ENCODE measurements at places on chromosomes 7 and 10.

GRCh38 chr7:123580406-123581161, 21.0 kb upstream of the ASB15 start:
- no peaks in the 10 kb centered on the region for H3K4me1 ChIP-seq
- no peak for DNase-seq
- H3K4me3 ChIP-seq = no peak overlapping the region
- peaks cover 16% of the 10 kb centered on the region for H3K27me3 ChIP-seq

- no peak for DNase-seq
- H3K4me3 ChIP-seq = no peak overlapping the region
- no peaks in the 10 kb centered on the region for H3K4me1 ChIP-seq
- H3K27ac ChIP-seq = no peak overlapping the region
These were observed 76.8 kb upstream of the PTER start for GRCh38 chr10:16360001-16360400.

GRCh38 chr7:1474736-1475135, 15.5 kb upstream of the MICALL2 start:
- H3K27me3 ChIP-seq = no peaks in the 10 kb centered on the region
- no peak overlapping the region for H3K4me3 ChIP-seq
- no peak for DNase-seq
- H3K27ac ChIP-seq = no peak overlapping the region
- H3K36me3 ChIP-seq = peaks cover 3% of the 10 kb centered on the region

- no peak overlapping the region for H3K27ac ChIP-seq
- H3K36me3 ChIP-seq = no peaks in the 10 kb centered on the region
- no peaks in the 10 kb centered on the region for H3K27me3 ChIP-seq
- no peaks in the 10 kb centered on the region for H3K4me1 ChIP-seq
These were observed 1634.5 kb upstream of the LRRTM3 start for GRCh38 chr10:65291286-65291685.

DNA sequence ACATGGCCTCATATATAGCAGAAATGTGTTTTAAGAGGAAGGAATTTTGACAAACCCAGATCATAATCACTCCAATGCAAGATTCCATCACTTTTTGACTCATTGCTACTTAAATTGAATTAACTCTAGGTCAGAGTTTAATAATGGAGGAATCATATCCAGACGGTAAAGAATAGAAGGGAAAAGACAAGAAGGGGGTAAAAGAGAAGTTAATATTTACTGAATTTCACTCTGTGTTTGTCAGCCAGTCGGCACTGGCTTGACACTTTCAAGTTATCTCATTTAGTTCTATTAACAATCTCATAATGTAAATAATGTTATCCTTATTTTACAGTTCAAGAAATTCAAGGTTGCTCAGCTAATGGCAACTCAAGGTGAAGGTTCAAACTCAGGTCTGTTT, 147.5 kb downstream of the SEMA3A start:
- DNase-seq = no peak
- H3K27me3 ChIP-seq = no peaks in the 10 kb centered on the region
- no peaks in the 10 kb centered on the region for H3K36me3 ChIP-seq
- no peak overlapping the region for H3K27ac ChIP-seq
- no peaks in the 10 kb centered on the region for H3K4me1 ChIP-seq

- no peak overlapping the region for H3K27ac ChIP-seq
- DNase-seq = no peak
- H3K36me3 ChIP-seq = no peaks in the 10 kb centered on the region
- H3K27me3 ChIP-seq = peaks cover 16% of the 10 kb centered on the region
- no peaks in the 10 kb centered on the region for H3K4me1 ChIP-seq
- H3K4me3 ChIP-seq = no peak overlapping the region
These were observed 262.8 kb downstream of the AUTS2 start for GRCh38 chr7:69860941-69861622.

- H3K4me1 ChIP-seq = no peaks in the 10 kb centered on the region
- DNase-seq = no peak
- no peak overlapping the region for H3K27ac ChIP-seq
- no peaks in the 10 kb centered on the region for H3K27me3 ChIP-seq
These were observed 406.8 kb downstream of the TCERG1L start for GRCh38 chr10:130904676-130905075.

Measured in activated CD8-positive, alpha-beta memory T cell treated with anti-CD3 and anti-CD28 coated beads, Interleukin-2, amount 10 ng/mL, durations not matched to agents 7 days and 5 days (primary cell).